ENCODE measurements at places on chromosomes 2 and 18.
A peak's percentile ranks its signal among the peaks of the same experiment; 100 is the strongest.

- no peak for DNase-seq
Observed at GRCh38 chr2:15116830-15117229, 444.3 kb downstream of the NBAS start.

- DNase-seq, result peak; percentile 87
Observed at GRCh38 chr2:160493227-160494028, at the start of gene RBMS1. RBMS1 (minus strand) TSS chr2:160493807; CDS start chr2:160493363, 444 bp downstream.

- no peak for DNase-seq
Observed at GRCh38 chr2:74944987-74945787, 13.3 kb upstream of the POLE4 start.

- no peak for DNase-seq
Observed at GRCh38 chr2:167480232-167480985, 592.1 kb downstream of the XIRP2 start.

DNA sequence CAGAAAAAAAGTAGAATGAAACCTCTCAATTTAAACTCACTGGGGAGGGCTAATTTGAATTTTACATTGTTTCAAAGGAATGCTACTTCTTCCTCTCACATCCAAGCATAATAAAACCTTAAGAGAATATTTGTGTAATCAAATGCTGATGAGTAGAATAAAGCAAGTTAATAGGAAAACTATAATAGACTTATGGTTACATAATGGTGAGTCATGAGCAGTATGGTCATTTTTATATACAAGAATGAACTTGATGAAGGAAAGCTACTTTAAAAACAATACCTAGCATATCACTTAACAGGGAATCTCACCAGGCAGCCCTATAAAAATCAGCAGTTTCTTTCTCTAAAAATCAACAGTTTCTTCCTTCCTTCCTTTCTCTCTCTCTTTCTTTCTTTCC lies 80.3 kb downstream of the VSNL1 start:
- DNase-seq, result no peak

DNA sequence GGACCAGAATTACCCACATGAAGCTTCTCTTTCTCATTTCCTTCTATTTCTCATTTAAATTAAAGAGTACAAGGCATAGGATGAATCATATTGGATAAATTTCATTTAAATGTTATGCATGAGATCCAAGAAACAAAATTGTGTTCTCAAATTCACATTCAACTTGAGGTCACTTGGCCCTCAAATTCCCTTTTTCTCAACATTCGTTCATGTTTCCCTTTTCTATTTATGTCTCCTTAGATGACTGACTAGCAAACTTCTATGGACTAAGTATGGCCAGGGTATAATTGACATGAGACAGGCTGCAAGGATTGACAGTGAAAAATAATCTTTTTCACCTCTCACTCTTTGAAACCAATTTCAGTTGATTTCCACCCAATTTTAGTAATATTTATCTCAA lies 4.0 kb upstream of the LDLRAD4 start:
- no peak for DNase-seq
